ENCODE measurements at places on chromosomes 6 and 20.

- DNase-seq = no peak
These were observed 142.6 kb downstream of the ADGRG6 start for GRCh38 chr6:142444376-142444775.

GRCh38 chr6:83221276-83221675, 28.1 kb downstream of the RWDD2A start:
- no peak for DNase-seq

- DNase-seq = no peak
These were observed 59.8 kb downstream of the CDH4 start for GRCh38 chr20:61311656-61312387.

- no peak for DNase-seq
These were observed 126.5 kb upstream of the QKI start for GRCh38 chr6:163288066-163288465.

DNA sequence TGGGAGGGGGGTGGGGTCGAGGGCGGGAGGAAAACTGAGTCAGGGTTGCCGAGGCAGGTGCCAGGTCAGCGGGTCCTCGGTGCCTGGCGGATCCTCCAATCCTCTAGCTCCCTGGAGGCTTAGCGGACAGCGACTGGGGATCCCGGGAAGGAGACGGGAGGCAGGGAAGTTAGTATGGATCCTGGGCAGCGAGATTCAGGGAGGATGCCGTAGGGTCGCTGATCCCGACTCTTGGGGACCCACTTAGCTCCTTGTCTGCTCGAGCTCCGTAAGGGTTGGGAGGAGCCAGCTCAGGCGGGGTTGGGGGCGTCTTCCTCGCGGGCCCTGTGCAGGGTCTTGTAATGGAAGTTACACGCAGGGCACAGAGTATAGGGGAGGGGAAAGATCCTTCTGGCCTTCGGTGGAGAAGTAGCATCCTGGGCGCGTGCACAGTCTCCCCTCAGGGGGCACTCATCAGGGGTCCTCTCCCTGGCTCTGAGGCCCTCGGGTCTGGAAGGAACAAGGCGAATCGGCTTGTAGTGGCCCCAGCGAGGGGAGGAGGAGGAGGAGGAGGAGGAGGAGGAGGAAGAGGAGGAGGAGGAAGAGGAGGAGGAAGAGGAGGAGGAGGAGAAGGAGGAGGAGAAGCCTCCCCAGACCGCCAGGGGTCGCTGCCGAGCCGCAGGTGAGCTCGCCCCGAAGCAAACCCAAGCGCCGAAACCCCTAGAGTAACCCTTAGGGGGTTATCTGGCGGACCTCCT, 6.4 kb upstream of the SLC12A5 start:
- DNase-seq = peak; percentile 56

GRCh38 chr6:149082320-149082719, 235.2 kb upstream of the TAB2 start:
- peak; percentile 81 for DNase-seq
